Uterus (tissue), 4 donors: ENCODE measurements at places on chromosomes 6 and 20. TPM values are rescaled to one million over a fixed set of nuclear protein-coding genes. Genes with fewer than 3 reads are reported as not detected.

TAF11 gene
- 12.8 TPM for total RNA-seq

PRSS16 gene
- not detected for total RNA-seq

- no peak for DNase-seq
Measured at GRCh38 chr6:6892744-6893583, 214.8 kb upstream of the RREB1 start.

SYCP2L gene
- total RNA-seq: 3.5 TPM

DNA sequence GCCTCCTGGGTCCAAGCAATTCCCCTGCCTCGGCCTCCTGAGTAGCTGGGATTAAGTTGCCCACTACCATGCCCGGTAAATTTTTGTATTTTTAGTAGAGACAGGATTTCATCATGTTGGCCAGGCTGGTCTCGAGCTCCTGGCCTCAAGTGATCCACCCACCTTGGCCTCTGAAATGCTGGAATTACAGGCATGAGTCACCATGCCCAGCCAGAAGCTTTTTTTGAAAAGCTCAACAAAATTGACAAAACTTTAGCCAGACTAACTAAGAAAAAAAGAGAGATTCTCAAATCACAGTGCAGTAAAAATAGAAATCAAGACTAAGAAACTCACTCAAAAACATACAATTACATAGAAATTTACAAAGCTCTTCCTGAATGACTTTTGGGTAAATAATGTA lies 420.6 kb downstream of the COL12A1 start:
- DNase-seq: no peak

DNA sequence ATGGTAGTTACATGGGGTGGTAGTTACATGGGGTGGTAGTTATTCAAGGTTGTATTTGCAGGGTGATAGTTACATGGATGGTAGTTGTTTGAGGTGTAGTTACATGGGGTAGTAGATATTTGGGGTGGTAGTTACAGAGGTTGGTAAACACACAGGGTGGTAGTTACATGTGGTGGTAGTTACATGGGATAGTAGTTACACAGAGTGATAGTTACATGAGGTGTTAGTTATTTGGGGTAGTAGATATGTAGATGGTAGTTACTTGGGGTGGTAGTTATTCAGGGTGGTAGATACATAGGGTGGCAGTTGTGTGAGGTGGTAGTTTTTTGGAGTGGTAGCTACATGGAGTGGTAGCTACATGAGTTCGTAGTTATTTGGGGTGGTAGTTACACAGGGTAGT lies 221.3 kb upstream of the CST7 start:
- no peak for DNase-seq

DNA sequence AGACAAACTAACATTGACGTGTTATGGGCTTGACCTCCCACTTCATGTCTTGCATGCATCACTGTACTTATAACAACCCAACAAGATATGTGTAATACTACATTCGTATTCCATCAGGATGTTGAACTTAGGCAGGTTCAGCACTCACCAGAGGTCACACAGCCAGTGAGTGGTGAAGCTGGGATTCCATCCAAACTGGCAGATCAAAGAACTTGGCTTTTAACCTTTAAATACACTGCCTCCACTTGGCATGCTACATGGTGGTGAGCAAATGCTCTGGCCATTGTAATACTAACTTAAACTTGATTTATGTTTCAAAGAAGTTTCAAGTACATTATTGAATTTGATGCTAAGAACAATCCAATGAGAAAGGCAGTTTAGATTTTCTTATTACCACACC lies 10.7 kb upstream of the HDDC2 start:
- DNase-seq: no peak

- no peak for DNase-seq
Measured at GRCh38 chr6:53811082-53811481, 16.3 kb downstream of the LRRC1 start.

DNA sequence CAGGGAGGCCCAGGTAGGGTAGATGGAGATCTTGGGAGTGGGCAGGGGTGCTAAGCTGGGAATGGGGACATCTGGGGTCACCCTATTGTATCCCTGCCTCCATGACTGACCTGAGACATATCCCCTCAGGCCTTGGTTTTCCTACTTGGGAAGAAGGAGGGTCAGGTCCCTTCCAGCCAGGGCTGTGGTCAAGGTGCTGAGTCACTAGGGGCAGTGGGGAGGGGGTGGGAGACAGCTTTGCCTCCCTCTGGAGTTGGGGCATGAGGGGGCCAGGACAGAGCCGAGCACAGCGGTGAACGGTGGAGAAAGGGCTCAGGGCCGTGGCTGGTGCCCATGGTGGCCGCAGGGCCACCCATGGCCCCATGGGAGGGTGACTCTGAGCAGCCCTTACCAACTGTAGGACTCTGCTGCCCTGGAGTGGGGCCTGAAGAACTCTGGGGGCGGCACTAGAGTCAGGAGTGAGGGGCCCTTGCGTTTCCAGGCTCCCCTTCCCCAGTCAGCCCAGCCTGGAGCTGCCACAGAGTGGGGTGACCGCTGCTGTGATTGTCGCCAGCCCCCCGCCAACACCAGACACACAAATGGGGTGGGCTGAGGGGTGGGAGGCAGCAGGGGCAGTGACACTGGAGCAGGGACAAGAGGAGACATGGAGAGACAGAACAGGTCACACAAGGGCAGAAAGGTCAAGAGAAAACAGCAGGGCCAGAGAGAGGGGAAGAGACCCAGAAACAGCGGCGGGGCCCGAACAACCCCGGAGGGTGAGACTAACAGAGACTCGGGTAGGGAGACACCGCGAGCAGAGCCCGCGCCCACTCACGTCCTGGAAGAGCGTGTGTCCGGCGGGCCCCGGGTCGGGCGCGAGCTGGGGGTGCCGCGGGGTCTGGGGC lies 576 bp downstream of the NECAB3 start:
- DNase-seq: no peak

DNA sequence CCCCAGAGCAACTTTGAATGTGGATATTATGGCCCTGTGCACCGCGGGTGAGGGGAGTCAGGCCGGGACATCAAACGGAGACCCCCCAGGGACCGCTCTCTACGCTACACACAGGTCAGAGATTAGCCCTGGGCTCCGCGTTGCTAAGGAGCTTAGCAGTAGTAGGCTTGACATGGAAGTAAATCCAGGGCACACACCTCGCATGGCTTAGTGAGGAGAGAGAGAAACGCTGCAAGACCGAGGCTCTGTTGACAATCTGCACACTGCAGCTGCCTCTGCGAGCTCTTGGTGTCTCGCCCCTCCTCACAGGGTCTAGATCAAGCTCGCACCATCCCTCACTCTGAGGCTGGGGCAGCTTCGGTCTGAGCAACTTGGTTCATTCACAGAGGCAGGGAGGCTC lies 116.1 kb upstream of the CDH4 start:
- no peak for DNase-seq

LHFPL5 gene
- total RNA-seq: not detected

DNA sequence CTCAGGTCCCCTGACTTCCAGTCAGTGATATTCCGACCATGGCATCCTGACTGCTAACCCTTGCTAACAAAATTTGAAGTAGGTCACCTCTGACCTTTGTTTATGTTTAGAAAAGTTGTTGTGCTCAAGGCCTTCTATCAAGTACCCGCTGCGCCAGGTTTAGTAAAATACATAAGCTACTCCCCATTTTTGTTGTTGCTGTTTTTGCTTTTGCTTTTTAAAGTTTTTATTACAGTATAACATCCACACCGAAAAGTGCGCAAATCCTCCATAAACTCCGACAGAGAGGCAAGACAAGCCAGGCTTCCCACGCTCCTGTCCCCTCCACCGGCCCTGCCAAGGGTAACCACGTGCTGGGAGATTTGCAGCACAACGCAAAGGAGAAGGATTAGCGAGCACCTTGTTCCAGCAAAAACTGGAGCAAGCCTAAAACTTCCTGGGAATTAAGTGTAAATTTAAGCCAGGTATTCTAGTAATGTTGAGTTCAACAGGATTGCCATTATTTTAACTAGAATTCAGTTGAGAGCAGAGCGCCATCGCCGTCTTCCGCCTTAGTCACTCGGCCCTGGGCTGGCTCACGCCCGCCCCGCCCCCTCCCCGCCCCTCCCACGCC lies 17.8 kb upstream of the HMGN4 start:
- DNase-seq: peak; percentile 72

HTR1E gene
- total RNA-seq: 2.1 TPM

DNA sequence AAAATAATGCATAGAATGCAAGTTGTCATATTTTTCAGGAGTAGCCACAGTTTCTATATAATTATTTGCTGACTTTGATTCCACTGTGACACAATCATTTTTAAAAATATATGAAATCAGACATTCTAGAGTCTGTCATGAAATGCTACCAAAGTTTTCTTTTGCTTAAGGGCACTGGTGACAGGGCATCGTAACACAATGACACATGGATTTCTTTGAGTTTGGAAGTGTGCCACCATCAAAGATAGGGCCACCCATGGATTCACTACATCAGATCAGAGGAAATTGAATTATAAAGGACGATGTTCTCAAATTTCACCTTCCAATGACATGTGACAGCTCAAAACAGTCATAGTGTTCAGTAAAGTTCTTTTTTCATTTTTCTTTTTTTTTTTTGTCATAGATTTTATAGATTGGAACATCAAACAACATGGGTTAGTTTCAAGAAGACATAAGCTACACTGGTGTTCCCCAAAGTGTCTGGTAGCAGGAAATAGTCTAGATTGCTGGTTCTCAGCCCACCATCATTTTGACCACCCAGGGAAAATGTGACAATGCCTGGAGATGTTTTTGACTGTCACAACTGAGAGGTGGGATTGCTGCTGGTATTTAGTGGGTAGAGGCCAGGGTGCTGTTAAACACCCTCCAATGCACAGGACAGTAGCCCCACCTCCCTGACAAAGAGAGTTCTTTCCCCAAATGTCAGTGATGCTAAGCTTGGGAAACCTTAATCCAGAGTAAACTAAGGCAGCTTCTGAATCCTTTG lies 123.8 kb upstream of the DOK5 start:
- no peak for DNase-seq

- DNase-seq: no peak
Measured at GRCh38 chr6:157045831-157046454, 268.8 kb downstream of the ARID1B start.

DNA sequence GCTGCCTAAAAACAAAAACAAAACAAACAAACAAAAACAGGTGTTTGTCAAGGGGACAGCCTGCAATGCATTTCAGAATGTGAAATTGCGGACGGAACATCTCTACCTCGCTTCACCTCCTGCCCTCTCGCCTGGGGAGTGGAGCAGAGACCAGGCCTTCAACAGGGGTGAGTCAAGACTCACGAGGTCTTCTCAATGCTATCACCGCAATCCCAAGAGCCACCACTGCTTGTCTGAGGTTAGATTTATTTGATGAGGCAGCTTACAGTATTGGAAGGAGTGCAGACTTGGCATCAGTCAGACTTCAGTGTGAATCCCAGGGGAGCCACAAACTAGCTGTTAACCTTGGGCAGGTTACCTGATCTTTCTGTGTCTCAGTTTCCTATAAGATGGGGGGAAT lies 7.7 kb downstream of the GABRR1 start:
- no peak for DNase-seq

SLC12A5 gene
- not detected for total RNA-seq

DNA sequence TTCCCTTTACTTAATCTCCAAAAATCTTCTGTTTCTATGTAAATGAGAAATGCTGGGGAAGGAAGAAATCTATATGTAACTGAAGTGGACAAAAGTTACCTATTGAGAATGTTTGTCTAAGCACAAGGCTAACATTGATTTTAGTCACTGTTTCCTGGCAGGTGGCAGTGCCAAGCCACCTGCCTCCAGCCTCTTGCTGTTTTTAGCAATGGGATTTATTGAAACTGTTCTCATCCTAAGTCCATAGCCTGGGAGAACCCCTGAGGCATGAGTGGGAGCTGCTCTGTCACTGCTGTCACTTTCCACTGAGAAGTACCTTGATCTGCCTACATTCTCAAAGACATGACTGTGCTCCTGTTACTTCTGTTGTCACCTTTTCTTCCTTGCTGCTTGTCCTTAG lies 14.7 kb downstream of the ENPP3 start:
- DNase-seq: no peak

SOX12 gene
- 5.9 TPM for total RNA-seq

WFDC12 gene
- not detected for total RNA-seq

DNA sequence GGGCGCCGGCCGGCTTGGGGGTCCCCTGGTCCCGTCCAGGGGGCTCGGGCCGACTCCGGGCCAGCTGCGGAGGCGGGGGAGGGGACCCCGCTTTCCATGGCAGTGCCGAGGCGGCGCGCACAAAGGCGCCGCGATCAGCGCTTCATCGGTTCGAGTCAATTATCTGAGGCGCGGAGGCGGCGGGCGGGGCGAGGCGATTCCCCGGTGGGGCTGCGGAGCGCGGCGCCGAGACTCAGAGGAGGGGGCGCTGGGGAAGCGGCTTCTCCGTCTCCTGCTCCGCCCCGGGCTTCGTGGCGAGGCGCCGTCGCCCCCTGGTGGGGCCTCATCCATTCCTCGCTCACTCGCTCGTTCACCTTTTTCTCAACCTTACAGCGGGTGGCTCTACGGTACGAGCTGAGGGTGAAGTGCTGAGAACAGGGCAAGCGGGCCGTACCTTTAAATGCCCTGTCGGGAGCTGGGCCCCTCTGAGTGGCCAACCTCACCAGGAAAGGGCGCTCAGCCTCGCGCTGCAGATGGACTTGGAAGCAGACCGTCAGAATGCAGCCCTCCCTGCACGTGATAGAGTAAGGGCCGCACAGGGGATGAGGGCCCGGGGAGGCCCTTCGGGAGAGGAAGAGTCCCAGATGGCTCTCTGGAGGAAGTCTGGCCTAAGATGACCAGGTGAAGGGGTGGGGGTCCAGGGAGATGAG lies 39.9 kb downstream of the SLC52A3 start:
- no peak for DNase-seq

GRCh38 chr6:152571943-152572337 lies 65.2 kb downstream of the SYNE1 start:
- no peak for DNase-seq

HDGFL1 gene
- not detected for total RNA-seq

GRCh38 chr6:19440531-19440930 lies 396.6 kb upstream of the ID4 start:
- no peak for DNase-seq

CST4 gene
- not detected for total RNA-seq

TRAPPC3L gene
- not detected for total RNA-seq

- no peak for DNase-seq
Measured at GRCh38 chr6:41588111-41588510, 41.9 kb downstream of the FOXP4 start.

GRCh38 chr6:146866731-146867414 lies 268.1 kb downstream of the ADGB start:
- no peak for DNase-seq

MAP3K5 gene
- total RNA-seq: 21.0 TPM

GRCh38 chr20:25686081-25687067 lies 10.3 kb downstream of the ZNF337 start:
- no peak for DNase-seq

DNA sequence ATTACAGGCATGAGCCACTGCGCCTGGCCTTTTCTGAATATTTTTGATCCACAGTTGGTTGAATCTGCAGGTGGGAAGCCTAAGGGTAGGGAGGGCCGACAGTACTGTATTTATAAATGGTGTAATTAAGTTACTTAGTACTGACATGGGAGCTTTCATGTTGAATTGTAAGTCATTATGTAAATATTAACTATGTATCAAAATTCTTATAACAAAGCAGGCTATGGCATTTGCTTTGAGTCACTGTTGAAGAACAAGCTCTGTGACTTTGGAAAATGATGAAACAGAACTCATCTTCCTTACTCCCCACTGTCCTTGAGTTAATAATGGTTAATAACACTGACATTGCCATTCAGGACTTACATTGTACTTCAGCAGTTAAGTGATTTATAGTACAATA lies 63.0 kb upstream of the TXNDC5 start:
- no peak for DNase-seq

IL17A gene
- not detected for total RNA-seq
